ENCODE measurements at places on chromosomes 13 and 19.

GRCh38 chr13:75079226-75079625 lies 402.7 kb downstream of the TBC1D4 start:
- no peak for DNase-seq

- no peak for DNase-seq
Measured at GRCh38 chr19:18551631-18552030, 6.0 kb upstream of the KXD1 start.

- DNase-seq: no peak
Measured at GRCh38 chr13:111239764-111240670, 80.4 kb upstream of the TEX29 start.

GRCh38 chr13:48828962-48829411 lies 146.7 kb upstream of the FNDC3A start:
- DNase-seq: no peak

DNA sequence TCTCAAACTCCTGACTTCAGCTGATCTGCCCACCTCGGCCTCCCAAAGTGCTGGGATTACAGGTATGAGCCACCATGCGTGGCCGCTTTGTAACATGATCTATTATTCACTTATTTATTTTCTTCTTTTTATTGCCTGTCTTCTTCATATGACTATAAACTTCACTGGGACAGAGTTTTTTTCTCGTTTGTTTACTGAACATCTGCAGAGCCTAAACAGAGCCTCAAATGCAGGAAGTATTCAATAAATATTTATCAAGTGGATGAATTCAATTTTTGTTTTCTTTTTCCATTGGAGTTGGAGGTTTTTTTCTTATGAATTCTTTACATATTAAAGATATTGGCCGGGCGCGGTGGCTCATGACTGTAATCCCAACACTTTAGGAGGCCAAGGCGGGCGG lies 54.7 kb downstream of the SKA3 start:
- DNase-seq: no peak

- DNase-seq: no peak
Measured at GRCh38 chr19:13665125-13665905, 99.0 kb upstream of the MRI1 start.

DNA sequence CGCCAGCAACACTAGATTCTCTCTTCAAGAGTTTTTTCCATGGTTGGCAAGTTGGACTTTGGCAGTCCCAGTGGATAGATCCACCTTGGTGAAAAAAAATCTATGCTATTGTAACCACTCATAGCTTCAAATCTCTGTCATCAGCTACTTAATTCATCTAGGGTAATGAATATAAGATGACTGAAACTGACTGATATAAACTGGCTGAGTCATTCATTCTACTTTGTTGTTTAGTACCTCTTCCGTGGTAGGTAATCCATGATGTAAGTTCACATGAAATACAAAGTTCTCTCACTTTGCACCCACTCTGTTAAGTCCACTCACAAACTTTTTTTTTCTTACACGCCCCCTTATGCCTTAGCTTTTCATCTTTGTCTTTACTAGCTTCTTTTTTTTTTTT lies 1381.5 kb downstream of the SLITRK5 start:
- no peak for DNase-seq

GRCh38 chr13:100304229-100304628 lies 215.3 kb downstream of the PCCA start:
- no peak for DNase-seq

- no peak for DNase-seq
Measured at GRCh38 chr13:39816936-39817335, 161.5 kb downstream of the COG6 start.

DNA sequence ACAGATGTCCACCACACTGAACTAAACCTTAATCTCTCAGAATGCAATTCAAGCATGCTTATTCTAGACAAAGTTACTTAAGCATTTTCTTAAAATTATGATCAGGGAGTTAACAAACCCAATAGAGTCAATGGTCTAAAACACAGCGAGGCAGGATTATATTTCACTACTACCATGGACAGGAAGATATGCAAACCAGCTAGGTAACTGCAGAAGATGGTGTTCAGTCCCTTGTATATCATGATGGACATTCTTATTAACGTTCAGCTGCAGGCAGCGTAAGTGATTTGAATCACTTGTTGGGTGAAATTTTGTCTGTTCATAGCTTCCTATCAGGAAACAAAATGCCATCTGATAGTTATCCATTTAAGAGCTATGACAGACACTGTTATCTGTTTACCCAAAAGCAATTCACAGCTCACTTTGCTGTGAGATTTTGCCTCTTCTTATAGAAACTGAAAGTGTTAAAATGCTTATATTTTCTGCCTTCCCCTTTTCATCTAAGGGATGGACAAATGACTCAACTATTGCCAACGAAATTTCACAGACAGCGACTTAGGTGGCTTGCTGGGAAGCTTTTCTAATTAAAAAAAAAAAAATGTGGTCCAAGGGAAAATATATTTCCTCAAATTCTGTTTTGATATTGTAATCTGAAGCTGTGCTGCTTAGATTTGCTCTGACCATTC lies 591.9 kb downstream of the DACH1 start:
- no peak for DNase-seq

GRCh38 chr13:59700281-59700680 lies 463.4 kb downstream of the DIAPH3 start:
- DNase-seq: no peak

GRCh38 chr19:18769989-18770528 lies 21.0 kb downstream of the COMP start:
- no peak for DNase-seq

- DNase-seq: no peak
Measured at GRCh38 chr19:27779954-27780353, 1433.0 kb downstream of the UQCRFS1 start.

DNA sequence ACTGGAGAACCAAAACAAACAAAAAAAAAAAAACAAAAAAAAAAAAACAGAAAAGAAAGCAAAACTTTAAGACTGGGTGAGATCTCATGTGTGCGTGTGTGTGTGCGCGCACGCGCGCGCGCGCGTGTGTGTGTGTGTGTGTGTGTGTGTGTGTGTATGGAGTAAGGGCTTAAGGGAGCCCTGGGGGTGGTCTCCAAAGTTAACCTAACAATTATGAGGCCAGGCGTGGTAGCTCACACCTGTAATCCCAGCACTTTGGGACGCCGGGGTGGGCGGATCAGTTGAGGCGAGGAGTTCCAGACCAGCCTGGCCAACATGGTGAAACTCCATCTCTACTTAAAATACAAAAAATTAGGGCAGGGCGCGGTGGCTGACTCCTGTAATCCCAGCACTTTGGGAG lies 46.7 kb downstream of the CYP4F22 start:
- DNase-seq: no peak

DNA sequence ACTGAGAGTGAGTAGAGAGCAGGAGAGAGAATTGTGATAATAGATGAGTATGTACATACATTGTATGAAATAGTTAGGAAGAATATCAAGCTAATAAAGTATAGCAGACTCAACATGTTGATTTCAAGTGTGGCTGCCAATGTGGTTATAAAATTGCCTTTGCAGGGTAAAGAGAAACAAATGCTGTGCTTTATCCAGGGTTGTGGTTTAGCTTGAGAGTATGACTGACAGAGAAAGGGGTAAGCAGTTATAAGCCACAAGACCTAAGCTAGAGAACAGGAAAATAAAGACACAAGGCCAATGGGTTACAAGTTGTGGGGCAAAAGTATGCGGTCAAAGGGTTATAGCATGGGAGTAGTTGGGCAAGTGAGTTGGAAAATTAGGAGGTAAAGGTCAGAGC lies 1217.5 kb downstream of the DIAPH3 start:
- DNase-seq: no peak

- no peak for DNase-seq
Measured at GRCh38 chr13:112831196-112831595, 137.8 kb upstream of the MCF2L start.

DNA sequence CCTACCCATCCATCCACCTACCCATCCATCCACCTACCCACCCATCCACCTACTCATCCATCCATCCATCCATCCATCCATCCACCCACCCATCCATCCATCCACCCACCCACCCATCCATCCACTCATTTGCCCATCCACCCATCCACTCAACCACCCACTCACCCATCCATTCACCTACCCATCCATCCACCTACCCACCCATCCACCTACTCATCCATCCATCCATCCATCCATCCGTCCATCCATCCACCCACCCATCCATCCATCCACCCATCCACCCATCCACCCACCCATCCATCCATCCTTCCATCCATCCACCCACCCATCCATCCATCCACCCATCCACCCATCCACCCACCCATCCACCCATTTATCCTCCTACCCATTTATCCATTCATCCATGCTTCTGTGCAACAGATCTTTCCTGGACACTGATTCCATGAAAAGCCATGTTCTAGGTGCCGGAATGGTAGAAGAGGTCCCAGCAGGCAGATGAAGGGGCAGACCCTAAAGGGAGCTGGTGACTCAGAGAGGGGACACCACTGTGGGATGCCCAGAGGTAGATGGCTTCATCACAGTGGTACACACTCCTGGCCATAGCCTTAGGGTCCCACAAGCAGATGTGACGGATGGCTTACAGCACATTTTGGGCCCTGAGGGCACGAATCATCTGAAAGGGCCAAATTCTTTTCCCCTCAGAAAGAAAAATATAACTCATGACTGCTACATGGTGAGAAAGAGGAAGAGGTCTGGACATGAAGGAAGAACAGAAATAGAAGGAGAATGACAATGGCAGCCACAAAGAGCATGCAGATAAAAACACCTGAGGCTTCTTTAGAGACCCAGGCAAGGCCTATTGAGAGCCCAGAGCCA lies 76.0 kb downstream of the KCTD15 start:
- DNase-seq: no peak

DNA sequence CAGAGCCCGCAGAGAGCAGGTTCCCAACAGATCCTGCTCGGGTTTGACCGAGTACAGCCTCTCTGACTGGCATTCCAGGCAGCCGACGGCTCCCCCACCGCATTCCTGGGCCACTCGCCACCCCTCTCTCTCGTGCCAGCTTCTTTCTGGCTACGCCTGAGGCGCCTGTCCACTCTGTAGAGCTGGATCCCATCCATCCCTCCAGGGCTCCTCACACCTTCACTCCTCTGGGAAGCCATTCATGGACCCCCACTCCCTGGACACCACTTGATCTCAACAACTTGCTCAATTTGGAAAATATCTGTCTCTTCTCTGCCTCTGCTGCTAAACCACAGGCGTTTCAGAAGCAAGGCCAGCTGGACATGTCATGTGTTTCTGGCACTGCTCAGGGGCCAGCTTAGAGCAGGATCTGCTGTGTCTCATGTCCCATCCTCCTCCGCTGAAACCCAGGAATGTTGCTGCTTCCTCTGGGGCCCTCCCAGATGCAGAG lies 30.6 kb upstream of the ATP1A3 start:
- no peak for DNase-seq

DNA sequence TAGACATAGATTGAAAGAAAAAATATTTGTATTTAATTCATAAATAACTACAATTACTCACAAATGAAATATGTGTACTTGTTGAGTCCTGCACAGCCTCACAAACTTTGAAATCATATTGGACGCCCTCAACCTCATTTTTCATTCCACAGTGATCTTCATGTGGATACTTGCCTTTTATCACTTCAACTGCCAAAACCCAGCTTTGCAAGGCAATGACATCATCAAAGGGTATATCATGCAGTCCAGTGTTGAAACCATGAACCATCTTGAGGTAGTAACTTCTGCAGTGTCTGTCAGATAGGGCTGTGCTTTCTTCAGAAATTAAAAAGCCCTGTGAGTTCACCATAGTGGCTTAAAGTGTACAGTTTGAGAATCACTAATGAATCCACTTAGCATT lies 82.2 kb downstream of the HS6ST3 start:
- no peak for DNase-seq

DNA sequence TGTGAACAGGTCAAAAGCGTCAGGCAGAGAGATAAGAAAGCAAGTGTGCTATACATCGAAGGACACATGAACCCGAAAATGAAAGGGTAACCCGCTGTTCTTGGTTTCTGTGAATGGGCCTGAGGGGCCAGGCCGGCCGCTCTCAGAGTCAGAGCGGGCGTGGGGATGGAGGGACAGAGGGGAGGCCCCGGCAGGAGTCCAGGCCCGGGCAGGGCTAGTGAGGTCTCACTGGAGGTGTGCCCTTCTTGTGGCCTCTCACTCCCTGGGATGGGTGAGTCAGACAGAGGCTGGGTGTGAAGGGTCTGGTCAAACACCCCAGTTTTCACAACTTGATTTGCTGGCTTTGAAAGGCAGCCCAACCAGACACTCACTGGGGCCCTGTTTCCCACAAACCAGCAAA lies 17.4 kb upstream of the NDUFS7 start:
- no peak for DNase-seq

GRCh38 chr13:38905861-38906260 lies 84.8 kb downstream of the STOML3 start:
- no peak for DNase-seq

DNA sequence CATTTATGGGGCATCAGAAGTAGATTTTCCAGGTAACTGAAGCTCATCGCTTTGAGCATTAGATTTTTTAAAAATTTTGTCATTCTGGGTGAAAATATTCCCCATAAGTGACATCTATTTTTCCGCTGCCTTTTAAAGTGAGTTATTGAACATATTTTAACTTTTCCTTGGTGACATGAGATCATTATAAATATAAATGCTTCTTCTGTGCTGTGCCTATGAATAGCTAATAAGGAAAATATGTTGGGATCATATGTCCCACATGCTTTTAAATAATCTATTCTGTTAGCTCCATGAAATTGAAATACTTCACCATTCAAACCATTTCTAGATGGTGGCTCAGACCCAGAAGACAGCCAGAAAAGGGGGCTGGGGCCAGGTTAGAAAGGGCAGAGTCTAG lies 14.1 kb downstream of the ATP7B start:
- DNase-seq: no peak

GRCh38 chr13:51524829-51525566 lies 59.3 kb upstream of the WDFY2 start:
- DNase-seq: no peak

- DNase-seq: no peak
Measured at GRCh38 chr19:48469934-48470680, 938 bp downstream of the CYTH2 start.
